Activated T-helper 2 cell treated with anti-CD3 and anti-CD28 coated beads, Interferon-gamma antibody, Interleukin-2, Interleukin-4, amounts not matched to agents 10 μg/mL and 5 μg/mL and 100 μg/mL, durations not matched to agents 14 hours and 24 hours and 36 hours (primary cell): ENCODE measurements at places on chromosomes 13 and 19.

GRCh38 chr19:34075661-34076091 lies 96.6 kb upstream of the LSM14A start:
- H3K4me3 ChIP-seq = no peak overlapping the region
- peaks cover 2% of the 10 kb centered on the region for H3K27me3 ChIP-seq
- no peaks in the 10 kb centered on the region for H3K4me1 ChIP-seq

- DNase-seq = no peak
- H3K36me3 ChIP-seq = peaks cover 57% of the 10 kb centered on the region
- H3K27me3 ChIP-seq = no peaks in the 10 kb centered on the region
- H3K4me3 ChIP-seq = no peak overlapping the region
Measured at GRCh38 chr13:100657881-100658315, 16.7 kb downstream of the TMTC4 start.

DNA sequence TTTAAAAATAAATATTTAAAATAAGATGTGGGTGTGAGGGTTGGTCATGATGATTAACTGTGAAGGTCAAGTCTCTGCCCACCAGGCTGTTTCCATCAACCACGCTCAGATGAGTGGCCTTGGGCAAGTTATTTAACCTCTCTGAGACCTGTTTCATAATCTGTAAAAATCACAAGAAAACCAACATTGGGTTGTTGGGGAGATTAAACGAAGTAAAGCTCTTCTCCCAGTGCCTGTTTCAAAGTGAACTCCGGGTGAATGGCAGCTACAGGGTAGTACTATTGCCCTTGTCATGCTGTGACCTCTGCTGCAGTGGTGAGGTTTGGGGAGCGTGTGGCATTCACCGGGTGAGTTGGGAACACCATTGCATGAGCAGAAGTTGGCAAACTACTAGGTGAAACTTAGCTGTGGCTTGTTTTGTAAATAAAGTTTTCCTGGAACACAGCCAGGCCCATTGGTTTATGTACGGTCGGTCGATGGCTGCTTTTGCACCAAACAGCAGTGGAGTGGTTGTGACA lies 153.2 kb downstream of the USP12 start:
- H3K36me3 ChIP-seq = no peaks in the 10 kb centered on the region
- no peak for DNase-seq
- H3K27ac ChIP-seq = no peak overlapping the region
- no peak overlapping the region for H3K4me3 ChIP-seq

GRCh38 chr13:114017028-114017630 lies 43.3 kb upstream of the C13orf46 start:
- no peaks in the 10 kb centered on the region for H3K27me3 ChIP-seq
- H3K4me1 ChIP-seq = no peaks in the 10 kb centered on the region
- no peak overlapping the region for H3K4me3 ChIP-seq
- no peak overlapping the region for H3K27ac ChIP-seq
